Stimulated activated CD4-positive, alpha-beta T cell treated with anti-CD3 and anti-CD28 coated beads, Interleukin-4, amount 100 ng/mL, for 1 hour (primary cell): ENCODE measurements at places on chromosomes 6 and 20.

DNA sequence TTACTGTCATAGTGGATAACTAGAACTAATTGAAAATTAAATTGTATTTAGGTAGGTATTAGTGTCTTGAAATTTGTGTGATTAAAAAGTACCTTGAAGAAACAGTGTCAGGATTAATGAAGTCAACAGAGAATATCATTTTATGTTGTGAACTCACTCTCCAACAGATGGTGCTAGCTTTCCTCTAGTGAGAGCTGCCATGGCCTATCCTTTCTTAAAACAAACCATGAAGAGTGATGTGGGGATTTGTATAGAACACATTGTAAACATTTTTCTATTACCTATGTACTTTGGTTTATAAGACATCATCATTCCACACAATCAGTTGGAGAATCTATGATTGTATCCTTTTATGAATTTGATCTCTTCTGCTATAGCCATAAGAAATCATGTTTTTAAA is 4.8 kb upstream of the SRSF12 start:
- DNase-seq = no peak

DNA sequence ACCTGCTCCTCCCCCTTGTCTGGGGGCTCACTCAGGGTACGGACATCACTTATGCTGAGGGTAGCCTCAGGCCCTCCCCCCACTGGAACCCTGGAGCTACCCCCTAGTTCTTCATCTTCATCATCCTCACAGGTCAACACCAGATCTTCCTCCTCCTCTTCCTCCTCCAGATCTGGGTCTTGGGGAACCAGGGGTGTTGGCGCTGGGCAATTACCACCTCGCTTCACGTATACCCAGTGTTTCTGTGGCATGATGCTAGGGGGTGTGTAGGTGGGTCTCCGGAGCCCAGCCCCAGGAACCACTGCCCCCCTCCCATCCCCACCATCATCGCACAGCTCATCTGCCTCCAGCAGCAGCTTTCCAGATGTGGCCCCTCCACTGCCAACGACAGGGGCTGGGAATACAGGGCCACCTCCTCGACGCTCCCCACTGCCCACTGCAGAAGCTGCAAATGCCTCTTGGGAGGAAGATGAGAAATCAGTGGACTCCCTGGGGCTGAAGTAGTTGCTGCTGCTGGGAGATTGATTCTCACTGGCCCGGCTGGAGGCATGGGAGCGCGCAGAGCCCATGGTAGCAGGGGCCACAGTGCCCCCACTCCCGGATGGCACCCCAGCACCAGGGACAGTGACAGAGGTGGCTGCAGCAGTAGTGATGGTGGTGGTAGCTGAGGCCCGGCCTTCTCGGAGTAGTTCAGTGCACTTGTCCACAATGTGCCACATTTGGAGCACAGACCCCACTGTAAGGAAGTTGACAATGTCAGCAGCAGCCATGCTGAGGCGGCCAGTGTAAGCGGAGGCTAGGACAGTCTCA is 1.5 kb downstream of the ZBTB22 start:
- DNase-seq = no peak

DNA sequence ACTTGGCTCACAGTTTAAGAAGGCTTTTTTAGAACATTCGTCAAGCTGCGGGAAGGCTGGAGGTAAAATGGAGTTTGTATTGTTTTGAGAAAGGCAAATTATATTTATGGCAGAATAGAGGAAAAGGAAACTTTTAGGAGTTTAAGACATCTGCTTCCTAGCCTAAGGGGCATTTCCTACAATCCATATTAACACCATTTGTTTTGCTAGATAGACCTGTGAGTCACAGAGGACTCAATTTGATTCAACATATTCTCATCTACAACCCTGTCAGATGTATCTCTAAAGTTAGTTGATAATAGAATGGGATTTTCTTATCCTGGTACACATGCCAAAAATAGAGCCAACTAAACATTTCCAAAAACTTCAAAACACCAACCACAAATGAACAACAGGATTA is 35.0 kb downstream of the RCAN2 start:
- no peak for DNase-seq

DNA sequence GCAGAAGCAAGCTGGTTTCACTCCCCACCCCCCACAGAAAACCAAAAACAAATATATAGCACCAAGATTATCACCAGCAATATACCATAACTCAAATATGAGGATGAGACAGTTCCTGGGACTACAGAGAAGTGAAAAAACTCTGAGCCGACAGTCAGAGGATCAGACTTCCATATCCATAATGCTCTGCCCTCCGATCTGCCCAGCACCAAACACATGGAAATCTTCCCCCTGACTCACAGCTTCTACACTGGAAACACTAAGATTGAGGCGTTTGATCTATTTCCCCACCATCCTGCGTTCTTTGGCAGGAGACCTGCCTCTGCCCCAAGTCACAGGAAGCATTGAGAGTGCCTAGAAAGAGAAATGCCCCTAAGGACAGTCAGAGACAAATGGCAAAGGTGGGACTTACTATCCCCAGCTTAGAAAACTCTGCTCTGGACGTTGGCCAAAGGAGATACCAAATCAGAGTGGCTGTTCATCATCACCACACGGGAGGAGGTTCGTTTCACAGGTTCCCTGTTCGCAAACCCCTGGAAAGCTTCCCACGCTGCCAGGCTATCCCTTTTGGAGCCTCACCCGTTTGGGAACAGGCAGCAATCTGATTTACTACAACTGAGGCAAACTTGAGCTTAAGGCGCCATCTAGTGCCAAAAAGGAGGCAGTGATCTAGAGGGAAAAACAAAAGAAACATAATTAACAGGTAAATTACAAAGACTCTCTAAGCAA is 48.7 kb upstream of the SRSF6 start:
- DNase-seq = no peak

GRCh38 chr6:168581236-168581635 is 140.3 kb downstream of the SMOC2 start:
- no peak for DNase-seq

- DNase-seq = no peak
Measured at GRCh38 chr6:169850154-169850553, 98.7 kb downstream of the ERMARD start.
